Stimulated activated naive CD4-positive, alpha-beta T cell (primary cell): ENCODE measurements at places on chromosomes 11 and 22.

- DNase-seq, result no peak
These were observed 6.7 kb downstream of the DDI1 start for GRCh38 chr11:104043142-104043541.

DNA sequence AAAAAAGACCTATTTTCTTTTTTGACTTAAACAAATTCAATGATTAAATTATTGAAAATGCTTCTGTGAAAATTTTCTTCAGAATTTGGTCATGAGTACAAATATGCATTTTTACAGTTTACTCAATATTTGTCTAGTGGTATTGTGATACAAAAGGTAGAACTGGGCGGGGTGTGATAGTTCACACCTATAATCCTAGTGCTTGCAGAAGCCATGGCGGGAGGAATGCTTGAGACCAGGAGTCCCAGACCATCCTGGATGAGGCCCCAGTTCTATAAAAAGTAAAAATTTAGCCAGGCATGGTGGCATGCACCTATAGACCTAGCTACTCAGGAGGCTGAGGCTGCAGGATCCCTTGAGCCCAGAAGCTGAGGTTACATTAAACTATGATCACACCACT, 90.6 kb downstream of the ARHGAP42 start:
- DNase-seq, result no peak

- DNase-seq, result no peak
These were observed 19.2 kb downstream of the SELENOO start for GRCh38 chr22:50219800-50220602.

- no peak for DNase-seq
These were observed 397.9 kb upstream of the NARS2 start for GRCh38 chr11:78972590-78972989.

DNA sequence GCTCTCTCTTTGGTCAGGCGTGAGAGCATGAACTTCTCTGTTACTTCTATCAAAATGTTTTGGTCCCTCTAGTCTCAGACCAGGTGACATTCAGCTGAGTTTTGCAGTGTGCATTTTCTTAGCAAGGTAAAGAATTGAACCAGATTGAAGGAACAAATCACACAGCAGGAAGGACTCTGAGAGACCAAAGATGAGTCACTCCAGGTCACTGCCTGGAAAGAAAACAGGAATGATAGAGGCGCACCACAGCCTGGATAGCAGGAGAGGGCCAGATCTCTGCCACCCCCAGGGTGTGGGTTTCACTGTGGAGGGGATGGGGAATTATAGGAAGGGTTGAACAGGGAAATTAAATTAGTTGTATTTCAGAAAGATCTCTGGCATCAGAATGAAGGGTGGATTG, 788.3 kb downstream of the NTM start:
- no peak for DNase-seq

DNA sequence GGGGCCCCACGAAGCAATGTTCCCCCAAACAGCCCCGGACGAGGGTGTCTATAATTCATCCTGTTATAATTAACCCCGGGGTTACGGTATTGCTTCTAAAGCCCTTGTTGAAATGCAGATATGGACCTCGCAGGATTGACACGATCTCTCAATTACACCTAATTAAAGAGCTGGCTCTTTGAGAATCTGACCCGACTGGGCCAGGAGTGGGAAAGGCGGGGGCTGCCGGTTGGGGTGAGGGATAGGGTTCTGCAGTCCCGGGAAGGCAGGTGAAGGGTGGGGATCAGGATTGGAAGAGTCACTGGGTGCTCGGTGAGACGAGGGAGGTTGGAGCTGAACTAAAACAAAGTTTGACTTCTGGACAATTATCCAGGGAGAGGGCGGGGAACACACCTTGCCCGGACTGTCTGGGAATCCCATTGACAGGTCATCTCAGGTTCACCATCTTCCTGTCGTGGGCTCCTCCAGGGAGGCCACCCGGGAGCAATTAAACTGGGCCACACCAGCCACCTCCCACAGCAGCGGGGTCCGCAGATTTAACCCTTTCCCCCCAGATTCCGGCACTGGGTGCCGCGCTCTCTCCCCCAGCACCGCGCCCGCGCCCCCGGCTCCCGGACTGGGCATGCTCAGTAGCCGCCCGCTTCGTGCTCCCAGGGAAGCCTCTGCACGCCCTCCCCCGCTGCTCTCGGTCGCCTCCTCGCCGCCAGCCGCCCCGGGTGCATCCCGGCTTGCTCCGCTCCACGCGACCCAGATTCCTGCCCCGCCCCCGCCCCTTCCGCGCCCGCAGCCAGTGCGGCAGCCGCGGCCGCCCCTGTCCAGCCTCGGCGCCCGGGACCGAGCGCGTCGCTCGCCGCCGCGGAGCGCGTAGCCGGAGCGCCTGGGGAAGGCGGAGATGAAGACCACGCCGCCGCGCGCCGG, at the start of gene ELMOD1:
ELMOD1 (plus strand) TSS at position 688 of the 918 bp plus-strand sequence. CDS start 27,043 bp downstream, outside the sequence.
- DNase-seq, result no peak

DNA sequence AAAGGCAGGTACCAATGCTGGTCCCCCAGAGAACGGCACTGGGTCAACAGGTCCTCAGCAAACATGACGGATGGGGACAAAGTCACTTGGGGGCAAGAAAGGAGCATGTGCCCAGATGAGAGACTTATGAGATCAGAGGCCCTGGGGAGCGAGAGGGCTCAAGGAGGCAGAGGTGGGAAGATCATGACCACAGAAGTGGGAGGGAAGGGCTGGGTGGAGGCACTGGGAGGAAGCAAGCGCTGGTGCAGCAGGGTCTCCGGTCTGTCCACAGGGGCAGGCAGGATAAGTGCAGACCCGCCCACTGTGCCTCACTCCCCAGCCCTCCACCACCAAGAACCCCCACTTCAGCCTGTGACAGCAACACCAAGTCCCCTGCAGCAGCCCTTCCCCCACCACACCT, 10.9 kb downstream of the ELFN2 start:
- no peak for DNase-seq

DNA sequence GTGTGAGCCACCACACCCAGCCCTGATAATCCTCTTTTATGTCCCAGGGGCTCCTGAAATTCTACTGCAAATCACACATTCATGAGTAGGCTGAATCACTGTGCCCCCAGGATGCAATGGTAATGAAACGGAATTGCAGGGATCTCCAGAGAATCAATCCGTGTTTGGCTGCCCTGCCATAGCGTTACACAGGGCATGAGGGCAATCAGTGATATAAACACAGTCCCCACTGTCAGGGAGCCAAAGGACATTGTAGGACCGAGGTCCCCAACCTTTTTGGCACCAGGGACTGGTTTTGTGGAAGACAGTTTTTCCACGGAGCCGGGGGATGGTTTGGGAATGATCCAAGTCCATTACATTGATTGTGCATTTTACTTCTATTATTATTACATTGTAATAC, 9.0 kb upstream of the PLA2G6 start:
- DNase-seq, result no peak

- DNase-seq, result no peak
These were observed 24.9 kb downstream of the ZBTB16 start for GRCh38 chr11:114084414-114084813.

DNA sequence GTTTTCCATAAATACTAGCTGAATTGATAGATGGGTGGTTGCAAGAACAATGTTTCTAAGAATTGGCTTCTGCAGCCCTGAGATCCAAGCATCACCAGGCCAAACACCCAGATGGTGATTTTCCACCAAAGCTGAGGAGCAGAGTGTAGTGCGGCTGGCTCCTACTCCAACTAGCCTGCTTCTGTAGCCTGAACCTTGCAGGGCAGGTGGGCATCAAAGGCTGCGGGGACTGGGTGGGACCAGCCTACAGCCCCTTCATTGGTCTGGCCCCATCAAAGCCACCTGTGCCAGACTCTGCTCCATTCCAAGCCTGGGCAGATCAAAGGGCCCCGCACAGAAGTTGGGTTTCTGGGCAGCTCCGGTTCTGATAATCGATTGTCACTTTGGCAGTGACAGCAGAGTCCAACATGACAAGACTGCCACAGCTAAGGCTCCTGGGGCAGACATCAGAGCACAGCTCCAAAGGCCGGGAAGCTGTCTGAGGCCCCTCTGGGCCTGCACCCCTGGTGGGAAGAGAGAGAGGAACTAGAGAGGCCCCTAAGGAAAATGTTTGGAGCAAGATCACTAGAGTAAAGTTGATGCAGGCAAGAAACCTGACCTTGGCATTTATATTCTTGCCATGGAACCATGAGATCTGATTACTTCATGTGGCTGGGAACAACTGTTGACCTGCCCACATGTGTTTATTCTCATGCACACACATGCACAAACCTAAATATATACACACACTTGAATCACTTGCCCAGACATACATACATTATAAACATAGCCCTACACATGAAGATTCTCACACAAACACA, 582.9 kb downstream of the INSC start:
- DNase-seq, result no peak

DNA sequence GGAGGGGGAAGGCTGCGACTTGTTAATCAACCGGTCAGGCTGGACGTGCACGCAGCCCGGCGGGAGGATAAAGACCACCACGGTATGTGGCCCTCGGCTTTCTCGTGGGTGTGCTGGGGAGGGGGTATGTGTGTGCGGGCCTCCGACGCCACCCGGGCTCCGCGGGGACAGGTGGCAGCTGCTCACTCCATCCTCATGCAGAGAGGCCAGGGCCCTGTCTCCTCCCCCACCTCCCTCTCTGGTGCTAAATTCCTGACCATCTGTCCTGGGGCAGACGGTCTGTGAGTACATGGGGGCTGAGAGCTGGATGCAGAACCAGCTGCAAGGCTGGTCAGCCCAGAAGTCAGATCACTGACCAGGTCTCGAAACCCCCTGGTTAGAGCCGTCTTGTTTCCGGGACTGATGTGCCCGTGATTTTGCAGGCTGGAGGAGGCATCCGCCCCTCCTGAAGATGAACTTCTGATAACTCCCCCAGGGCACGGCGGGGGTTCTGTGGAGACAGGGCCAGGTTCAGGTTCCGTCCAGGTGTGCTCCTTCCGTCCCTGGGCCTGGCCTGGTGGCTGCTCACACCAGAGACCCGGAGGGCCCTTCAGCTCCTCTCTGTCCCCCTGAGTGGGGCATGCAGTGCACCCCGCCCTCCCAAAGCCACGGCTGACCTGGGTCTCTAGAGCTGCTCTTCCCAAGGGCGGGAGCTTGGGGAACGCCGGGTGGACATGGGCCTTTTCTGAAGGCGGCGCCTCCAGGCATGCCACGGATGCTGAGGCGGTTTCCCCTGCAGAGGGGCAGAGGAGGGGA, 1119.7 kb downstream of the BRD1 start:
- DNase-seq, result no peak

- DNase-seq, result no peak
These were observed 56.4 kb downstream of the CEP164 start for GRCh38 chr11:117384045-117384444.

GRCh38 chr11:72985645-72986044, 156.5 kb downstream of the FCHSD2 start:
- DNase-seq, result no peak

DNA sequence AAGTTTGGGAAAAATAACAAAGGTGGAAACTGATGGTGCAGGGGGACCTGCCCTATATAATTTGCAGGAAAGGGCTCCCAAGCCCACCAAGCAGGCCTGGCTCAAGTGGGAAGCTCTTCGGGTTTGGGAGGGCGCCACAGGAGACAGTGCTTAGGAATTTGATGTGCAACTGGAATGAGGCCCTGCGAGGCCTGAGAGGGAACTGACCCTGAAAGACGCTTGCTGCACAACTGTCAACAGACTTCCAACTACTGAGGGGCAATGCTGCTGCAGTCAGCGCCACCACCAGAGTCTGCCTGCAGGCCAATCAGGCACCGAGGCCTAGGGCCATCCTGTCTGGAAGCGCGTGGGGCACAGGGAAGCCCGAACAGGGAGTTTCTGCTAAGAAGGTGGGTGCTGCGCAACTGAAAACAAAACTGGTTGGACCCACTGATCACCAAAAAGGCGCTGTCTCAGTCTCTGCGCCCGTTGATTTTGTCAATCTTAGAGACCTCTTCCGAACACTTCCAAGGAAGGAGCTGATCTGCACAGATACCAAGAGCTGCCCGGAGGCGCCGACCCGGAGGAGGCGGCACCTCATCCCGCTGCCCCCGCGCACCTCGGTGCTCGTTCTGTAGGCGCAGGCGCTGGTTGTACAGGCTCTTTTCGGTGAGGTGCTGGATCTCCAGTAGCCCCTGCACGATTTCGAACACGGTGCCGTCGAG, 667 bp downstream of the DGCR6L start:
- no peak for DNase-seq

- no peak for DNase-seq
These were observed 31.3 kb downstream of the GNB1L start for GRCh38 chr22:19823191-19823901.

DNA sequence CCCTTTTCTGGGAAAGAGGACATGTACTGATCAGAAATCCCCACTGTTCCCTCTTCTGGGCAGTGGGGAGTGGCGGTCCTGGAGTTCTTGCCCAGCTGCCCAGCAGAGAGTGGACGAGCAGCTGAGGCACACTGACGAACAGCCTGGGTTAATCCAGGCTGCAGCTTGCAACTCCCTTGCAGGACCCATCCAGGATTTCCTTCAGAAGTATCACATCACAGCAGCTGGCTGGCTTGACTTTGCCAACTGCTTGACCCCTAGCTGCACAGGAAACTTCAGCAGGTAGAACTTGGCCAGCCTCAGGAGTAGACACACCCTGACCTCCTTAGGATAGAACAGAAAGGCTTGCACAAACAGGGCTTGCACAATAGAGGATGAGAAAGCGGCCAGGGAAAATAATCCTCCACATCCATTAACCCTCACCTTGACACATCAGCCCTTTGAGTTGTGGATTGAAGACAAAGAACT, 27.9 kb upstream of the FZD4 start:
- no peak for DNase-seq

GRCh38 chr11:123487157-123487744, 57.2 kb downstream of the GRAMD1B start:
- no peak for DNase-seq

DNA sequence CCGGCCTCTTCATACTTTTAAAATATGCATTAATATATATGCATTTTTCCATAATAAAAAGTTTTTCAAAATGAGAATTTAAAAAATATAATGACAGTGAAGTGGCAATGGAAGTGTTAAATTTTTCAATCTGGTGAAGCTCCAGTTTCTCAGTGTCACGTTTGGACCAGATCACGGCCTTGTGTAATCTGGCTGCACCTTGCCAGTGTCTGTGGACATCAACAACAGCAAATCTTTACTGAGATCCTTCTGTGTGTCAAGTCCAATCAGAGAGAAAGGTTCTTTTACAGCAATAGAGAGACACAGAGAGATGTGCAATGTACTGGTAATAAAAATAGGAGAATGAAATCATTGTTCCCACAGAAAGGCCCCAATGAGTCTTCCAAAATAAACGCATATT, 49.8 kb upstream of the PAK1 start:
- no peak for DNase-seq
